ENCODE measurements at places on chromosomes 13 and 19.

DNA sequence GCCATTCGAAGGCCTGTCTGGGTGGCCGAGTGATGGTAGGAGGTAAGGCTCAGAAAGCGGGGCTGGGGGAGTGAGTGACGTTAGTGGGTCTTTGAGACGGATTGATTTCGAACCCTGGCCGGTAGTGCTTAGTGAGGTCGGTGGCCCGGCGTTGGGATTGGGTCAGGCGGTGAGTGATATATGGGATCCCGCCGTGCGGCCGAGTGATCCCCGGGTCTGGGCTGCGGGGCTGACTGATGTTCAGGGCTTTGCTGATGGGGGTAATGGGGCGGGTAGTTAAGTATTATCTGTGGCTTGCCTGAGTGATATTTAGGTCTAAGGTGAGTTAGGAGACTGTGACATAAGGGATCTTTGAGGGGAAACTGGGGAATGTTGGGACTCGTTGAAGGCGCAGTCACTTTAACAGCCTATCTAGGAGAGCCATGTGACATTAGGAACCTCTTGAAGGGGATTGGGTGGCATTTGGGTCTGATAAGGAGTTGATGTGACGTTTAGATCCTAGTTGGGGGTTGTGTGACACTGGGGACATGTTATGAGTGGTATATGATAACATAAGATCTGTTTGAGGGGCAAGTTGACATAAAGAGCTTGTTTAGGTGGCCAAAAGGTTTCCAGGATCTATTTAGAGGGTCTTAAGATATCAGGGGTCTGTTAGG is 543 bp downstream of the PSMC4 start:
- DNase-seq = no peak

- DNase-seq = no peak
Measured at GRCh38 chr13:40801255-40802217, 12.1 kb downstream of the SLC25A15 start.

DNA sequence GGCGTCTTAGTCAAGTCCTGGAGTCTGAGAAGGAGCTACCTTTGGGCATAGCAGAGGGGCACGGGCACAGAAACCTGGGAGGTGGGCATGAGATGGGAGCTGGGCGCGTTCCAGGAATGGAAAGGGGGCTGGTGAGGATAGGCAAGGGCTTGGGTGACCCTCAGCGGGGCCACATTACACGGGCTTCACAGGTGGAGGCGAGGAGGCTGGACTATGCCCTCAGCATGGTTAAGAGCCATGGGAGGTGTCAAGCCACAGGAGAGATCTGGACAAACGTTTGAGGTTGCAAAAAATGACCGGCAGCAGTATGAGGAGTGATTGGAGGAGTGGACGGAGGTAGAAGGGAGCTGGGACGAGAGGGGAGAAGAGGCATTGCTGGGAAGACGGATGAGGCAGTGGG is 21.5 kb downstream of the NECTIN2 start:
- DNase-seq = no peak

- no peak for DNase-seq
Measured at GRCh38 chr13:72662548-72662947, 64.9 kb downstream of the MZT1 start.

- DNase-seq = no peak
Measured at GRCh38 chr13:84651705-84652104, 769.4 kb upstream of the SLITRK1 start.

- peak; percentile 65 for DNase-seq
Measured at GRCh38 chr13:52845766-52846566, 2.5 kb downstream of the PCDH8 start.

DNA sequence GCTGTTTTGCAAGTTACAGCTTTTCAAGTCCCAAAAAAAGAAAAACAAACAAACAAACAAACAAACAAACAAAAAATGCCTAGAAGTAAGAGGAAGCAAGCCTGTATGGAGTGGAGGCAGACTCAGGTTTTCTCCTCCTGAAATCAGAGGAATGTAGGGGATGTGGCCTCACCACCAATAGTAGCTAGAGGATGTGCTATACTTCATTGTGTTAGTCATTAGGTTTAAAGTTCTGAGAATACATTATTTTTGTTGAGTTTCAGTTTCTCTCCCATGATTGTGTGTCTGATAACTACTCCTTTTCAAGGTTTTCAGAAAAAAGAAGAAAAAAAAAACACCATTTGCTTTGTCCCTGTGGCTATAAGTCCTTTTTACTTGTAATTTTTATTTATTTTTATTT is 524.5 kb downstream of the GPC6 start:
- no peak for DNase-seq

DNA sequence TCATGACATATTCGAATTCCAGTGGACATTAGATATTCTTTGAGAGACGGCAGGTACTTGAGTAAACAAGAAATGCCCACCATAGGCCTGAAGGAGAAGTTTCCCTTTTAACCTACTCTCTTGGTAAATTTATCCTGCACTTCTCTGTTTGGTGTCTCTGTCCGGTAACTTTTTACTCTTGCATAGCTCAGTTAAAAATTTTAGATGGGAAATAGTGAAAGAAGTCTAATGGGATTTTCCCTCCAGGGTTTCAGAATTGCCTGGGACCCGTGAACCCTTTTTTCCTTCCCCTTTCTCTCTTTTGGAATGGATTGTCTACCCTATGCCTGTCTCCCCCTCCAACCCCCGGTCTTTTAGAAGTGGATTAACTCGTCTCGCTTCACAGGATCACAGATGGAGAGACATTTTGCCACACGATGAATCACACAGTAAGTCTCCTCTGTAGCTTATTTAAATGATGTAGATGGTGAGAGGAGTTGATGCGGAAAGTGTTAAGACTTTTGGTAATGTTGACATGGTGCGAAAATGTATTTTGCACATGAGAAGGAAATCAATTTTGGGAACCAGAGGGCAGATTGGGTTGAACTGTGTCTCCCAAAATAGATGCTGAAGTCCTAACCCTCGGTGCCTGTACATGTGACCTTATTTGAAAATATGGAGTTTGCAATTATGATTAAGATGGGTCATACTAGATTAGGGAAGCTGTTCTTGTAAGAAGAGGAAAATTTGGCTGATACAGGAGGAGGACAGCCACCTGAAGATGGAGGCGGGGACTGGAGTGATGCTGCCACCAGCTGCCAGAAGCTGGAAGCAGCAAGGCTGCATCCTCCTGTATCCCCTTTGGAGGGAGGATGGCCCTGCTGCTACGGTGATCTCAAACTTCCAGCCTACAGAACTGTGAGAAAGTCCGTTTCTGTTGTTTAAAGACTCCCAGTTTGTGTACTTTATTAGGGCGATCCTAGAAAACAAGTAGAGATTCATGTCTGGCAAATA is 711 bp upstream of the MIPEP start:
- no peak for DNase-seq

DNA sequence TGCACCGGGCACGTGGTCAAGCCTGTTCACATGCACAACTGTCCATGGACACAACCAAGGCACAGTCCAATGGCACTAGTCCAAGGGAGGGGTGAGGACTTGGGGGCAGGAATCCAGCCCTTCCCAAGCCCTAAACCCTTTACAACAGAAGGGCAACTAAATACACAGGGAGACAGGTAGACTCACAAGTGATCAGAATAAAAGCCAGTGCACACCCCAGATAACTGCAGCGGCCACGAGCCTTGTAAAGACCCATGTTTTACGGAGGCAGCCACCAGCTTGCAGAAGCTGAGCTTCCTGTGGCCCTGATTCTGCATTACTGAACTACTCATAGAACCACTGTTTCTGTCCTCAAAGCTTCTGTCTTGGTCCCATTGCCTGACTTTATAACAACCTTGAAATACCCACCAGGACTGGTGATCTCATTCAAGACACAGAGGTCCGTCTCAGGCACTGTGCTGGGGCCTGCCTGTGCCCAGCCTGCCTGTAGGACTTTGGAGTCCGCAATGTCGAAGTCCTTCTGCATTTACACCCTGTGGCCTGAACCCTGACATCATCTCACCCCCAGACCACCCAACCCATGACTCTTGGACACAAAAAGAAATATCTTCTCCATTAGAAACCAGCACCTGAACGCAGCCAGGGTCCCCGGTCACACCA is 181.2 kb downstream of the COL4A1 start:
- DNase-seq = no peak

GRCh38 chr13:36997716-36998427 is 1.3 kb downstream of the ALG5 start:
- no peak for DNase-seq

DNA sequence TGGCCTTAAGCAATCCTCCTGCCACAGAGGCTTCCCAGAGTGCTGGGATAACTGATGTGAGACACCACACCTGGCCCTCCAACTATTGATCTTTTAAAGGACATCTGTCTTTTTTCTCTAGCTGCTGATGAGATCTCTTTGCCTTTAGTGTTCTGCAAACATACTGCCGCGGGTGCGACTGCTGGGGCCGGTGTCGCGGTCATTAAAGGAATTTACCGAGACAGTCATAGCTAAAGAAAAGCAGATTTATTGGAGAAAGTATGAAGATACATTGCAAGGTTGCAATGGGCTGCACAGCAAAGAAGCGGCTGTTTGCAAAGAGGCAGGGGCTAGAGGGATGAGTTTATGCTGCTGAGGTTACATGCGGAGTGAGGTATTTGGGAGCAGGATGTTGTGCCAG is 31.2 kb upstream of the LRRC4B start:
- no peak for DNase-seq

DNA sequence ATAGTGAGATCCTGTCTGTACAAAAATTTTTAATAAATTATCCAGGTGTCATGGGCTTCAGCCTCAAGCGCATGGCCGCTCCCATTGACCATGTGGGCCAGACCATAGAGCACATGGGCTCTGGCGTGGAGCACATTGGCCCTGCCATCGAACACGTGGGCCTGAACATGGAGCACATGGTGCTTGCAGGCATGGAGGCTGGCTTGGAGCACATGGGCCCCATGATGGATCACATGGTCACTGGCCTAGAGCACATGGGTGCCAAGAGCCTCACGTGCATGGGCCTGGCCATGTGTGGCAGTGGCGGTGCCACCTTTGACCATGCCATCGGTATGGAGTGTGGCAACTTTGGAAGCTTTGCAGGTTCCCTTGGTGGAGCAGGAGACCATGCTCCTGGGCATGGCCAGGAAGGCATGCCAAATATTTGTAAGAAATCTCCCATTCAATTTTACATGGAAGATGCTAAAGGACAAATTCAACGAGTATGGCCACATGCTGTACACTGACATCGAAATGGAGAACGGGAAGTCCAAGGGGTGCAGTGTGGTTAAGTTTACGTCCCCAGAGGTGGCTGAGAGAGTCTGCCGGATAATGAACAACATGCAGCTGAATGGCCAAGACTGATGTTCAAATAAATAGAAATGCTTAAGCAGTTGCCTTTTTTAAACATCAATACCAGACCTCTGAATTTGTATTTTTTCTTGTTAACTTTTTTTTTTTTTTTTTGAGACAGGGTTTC is 21.3 kb upstream of the SLC1A5 start:
- DNase-seq = no peak

- no peak for DNase-seq
Measured at GRCh38 chr13:111095031-111095840, 19.9 kb upstream of the ARHGEF7 start.

- no peak for DNase-seq
Measured at GRCh38 chr19:32166238-32166637, 179.2 kb upstream of the ZNF507 start.

- no peak for DNase-seq
Measured at GRCh38 chr13:114059946-114060860, 72.2 kb downstream of the RASA3 start.

GRCh38 chr19:5829567-5830310 is 9.8 kb downstream of the FUT6 start:
- DNase-seq = no peak

DNA sequence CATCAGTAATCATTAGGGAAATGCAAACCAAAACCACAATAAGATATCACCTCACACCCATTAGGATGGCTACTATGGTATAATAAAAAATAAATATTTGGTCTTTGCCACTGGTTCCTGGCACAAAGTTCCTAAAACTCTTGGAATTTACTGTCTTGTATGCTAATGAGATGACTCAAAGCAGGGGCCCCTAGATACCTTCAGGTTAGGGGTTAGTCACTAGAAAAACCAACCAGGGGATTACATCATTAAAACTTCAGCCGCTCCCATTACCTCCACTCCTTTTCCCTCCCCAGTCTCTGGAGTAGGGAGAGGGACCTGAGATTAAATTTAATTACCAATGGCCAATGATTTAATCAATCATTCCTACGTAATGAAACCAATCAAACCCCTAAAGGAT is 49.6 kb downstream of the THSD1 start:
- no peak for DNase-seq

GRCh38 chr19:1843646-1844394 is 4.5 kb downstream of the REXO1 start:
- no peak for DNase-seq

GRCh38 chr19:3575260-3575741 is 2.6 kb downstream of the HMG20B start:
- DNase-seq = no peak

- DNase-seq = no peak
Measured at GRCh38 chr13:40464337-40465014, 202.0 kb downstream of the FOXO1 start.

GRCh38 chr19:22901431-22902130 is 69.5 kb downstream of the ZNF723 start:
- DNase-seq = no peak

- no peak for DNase-seq
Measured at GRCh38 chr19:802498-803098, 5.3 kb downstream of the PTBP1 start.

DNA sequence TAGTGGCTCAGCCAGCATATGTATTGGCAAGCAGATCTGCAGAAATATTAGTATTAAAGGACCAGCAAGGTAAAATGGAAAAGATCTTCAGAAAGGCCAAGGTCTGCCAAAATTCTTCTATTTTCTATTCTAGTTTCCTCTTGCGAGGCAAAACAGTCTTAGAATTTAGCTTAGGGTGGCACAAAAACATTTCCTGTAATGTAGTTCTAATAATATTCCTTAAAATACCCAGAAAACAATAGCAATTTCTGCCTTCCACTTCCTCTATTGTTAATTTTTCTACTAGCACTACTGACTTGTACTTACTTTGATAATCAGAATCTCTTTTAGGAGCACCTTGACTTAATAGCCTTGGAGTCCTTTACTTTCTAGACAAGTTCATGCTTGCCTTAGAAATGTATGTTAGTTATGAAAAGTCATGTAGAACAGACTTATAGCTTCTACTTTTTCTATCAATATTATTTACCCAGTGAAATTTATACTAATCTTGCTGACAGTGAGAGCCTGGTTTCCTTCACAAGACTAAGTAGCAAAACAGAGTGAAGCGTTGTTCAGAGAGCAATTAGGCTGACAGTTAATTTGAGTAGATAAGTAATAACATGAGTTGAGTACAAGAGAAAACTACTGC is 23.9 kb upstream of the LPAR6 start:
- no peak for DNase-seq

All from stimulated activated naive CD8-positive, alpha-beta T cell treated with anti-CD3 and anti-CD28 coated beads, Interleukin-15, amount 100 ng/mL, for 72 hours (primary cell).